ENCODE measurements at places on chromosomes 3 and 15.

DNA sequence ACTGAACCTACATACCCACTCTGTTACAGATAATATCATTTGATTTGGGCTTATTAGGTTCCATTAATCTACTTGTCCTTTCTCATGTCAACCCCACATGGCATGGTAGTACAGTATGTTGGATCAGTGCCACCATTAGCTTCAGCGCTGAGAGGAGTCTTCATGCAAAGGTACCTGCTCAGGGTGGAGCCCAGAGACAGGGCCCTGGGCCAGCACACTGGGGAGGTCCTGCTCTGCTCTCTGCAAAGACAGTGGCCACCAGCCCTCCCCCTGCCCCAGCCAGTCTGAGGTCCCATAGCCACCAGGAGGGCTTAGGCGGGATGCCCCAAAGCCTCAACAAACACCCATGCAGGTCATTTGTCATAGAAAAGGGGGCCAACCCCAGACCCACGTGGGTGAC, 71.0 kb downstream of the ATP10A start:
- DNase-seq, result no peak

- DNase-seq, result no peak
Observed at GRCh38 chr15:66212563-66212921, 41.0 kb downstream of the MEGF11 start.

GRCh38 chr15:90686435-90687218, 30.5 kb upstream of the BLM start:
- DNase-seq, result no peak

GRCh38 chr15:48186271-48186670, 5.2 kb upstream of the CTXN2 start:
- no peak for DNase-seq

GRCh38 chr15:83555383-83555782, 98.5 kb upstream of the ADAMTSL3 start:
- DNase-seq, result no peak

DNA sequence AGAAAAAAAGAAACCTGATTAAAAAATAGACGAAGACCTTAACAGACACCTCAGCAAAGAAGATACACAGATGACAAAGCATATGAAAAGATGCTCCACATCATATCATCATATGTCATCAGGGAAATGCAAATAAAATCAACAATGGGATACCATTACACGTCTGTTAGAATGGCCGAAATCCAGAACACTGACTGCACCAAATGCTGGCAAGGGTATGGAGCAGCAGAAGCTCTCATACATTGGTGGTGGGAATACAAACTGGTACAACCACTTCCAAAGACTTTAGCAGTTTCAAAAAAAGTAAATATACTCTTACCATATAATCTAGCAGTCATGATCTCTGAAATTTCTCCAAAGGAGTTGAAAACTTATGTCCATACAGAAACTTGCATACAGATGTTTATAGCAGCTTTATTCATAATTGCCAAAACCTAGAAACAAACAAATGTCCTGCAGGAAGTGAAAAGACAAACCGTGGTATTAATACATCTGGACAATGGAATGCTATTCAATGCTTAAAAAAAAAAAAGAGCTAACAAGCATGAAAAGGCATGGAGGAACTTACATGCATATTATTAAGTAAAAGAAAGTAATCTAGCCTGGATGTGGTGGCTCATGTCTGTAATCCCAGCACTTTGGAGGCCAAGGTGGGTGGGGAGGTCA, 107.4 kb downstream of the HES1 start:
- no peak for DNase-seq

- DNase-seq, result no peak
Observed at GRCh38 chr3:103873021-103873420, 1438.2 kb downstream of the ZPLD1 start.

GRCh38 chr15:80202641-80203360, 49.2 kb downstream of the CTXND1 start:
- no peak for DNase-seq

GRCh38 chr3:186339180-186339918, 22.7 kb downstream of the DGKG start:
- DNase-seq, result no peak

DNA sequence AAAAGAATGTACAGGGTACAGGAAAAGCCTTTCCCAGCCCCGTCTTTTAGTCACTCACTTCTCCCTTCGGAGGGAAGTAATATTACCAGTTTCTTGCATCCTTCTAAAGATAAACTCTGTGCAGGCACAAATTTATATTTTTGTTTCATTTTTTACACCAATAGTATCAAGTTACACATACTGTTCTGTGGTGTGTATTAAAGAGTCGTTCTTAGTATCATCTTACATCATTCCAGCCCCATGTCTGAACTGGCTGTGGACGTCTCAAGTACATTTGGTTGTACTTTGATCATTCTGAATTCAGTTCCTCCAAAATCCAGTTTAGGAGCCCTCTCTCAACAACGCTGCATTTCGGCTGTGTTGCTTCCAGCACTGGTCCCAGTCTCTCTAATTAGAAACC, 68.7 kb downstream of the LMLN start:
- no peak for DNase-seq

GRCh38 chr3:17772556-17772955, 30.1 kb upstream of the TBC1D5 start:
- DNase-seq, result no peak

DNA sequence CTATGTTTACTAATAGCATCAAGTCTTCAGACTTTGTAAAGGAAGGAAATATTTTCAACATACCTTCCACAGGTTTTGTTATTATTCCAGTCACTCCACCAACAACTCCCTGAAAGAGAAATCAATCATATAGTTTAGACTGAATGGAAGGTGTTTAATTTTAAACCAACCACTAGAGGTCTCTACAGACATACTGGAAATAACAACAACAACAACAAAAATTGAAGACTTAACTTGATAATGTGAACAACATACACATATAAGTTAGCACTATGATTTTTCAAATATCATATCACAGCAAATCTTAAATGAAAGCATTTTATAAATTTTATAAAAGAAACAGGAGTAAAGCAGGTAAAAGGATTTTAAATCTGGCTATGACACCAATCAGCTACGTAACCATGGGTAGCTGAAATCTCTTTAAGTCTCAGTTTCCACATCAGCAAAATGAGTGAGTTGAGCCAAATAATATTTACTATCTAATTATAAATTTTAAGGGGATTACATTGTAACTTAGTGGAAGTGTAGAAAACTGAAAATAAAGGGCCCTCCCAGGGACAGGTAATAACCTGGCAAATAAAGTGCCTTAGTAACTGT, 188.2 kb downstream of the VPS13C start:
- no peak for DNase-seq

GRCh38 chr3:69142090-69142489, 19.7 kb upstream of the LMOD3 start:
- DNase-seq, result no peak

GRCh38 chr15:60087561-60087960, 83.5 kb downstream of the FOXB1 start:
- no peak for DNase-seq

DNA sequence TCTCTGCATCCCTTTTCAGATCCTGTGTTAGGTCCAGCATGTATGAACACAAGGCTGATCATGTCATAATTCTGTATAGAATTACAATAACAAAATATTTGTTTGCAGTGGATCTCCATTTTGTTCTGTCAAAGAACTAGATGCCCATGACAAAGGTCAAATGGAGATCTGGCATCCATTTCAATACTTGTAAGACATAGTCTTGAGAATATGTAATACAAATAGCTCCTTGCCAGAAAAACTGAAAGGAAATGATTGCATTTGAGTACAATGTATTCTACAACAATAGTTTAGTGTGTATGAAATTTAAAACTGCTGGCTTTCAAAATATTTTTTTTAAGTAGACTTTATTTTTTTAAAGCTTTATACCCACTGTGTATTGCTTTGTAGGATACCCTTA, 101.1 kb downstream of the CMSS1 start:
- no peak for DNase-seq

GRCh38 chr3:179726075-179726699, 73.3 kb downstream of the USP13 start:
- no peak for DNase-seq

GRCh38 chr3:182562274-182562673, 231.0 kb upstream of the ATP11B start:
- DNase-seq, result no peak

GRCh38 chr15:45631776-45632175, 3.1 kb upstream of the SQOR start:
- no peak for DNase-seq

DNA sequence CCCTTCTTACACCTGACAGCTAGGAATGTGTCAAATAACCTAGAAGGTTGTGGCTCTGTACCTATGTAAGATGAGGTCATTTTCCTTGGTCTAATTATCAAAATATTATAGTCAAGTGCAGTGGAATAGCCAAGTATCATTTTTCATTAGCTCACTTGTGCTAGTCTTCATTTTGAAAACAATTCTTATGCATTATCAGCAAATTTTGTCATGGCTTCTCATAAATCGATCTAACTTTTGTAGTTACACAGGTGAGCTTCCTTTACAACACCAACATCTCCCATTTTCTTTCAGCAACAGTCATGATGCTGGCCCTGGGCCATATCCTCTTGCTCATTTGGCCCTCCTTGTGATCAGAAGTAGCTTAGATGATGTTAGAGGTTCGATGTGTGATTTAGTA, 10.3 kb downstream of the TXNRD3 start:
- DNase-seq, result no peak

DNA sequence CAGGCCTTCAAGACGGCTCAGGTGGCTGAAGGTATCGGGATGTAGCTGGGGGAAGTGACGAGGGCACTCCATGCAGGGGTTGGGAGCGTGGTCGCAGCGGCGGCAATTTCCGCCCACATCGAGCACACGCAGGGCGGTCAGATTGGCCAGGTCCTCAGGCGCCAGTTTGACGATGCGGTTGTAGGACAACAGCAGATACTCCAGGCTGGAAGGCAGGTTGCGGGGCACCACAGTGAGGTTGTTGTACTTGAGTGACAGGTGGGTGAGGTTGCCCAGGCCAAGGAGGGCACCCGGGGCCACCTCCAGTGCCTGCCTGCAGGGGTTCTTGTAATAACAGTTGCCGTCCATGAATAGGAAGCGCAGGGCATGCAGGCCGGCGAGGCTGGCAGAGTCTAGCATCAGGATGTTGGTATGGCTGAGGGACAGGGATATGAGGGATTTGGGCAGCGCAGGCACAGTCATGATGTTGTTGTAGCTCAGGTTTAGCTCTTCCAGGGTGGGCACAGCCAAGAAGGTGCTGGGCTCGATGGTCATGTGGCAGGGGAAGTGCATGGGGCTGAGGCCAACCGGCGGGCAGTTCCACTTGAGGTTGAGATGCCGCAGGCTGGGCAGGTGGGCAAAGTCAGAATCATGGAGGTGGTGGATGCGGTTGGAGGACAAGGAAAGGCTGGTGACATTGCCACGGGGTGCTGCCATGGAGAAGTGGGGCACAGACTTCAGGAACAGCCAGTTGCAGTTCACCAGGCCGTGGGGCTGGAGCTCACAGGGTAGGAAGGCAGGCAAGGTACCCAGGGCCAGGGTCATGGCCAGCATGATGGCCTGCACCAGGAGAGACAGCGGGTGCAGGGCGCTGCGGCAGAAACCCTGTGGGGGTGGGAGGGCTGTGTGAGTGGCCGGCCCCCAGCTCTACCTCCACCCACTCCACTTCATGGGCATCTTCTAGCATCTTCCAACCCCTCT, 1.7 kb downstream of the TLR9 start:
- no peak for DNase-seq

DNA sequence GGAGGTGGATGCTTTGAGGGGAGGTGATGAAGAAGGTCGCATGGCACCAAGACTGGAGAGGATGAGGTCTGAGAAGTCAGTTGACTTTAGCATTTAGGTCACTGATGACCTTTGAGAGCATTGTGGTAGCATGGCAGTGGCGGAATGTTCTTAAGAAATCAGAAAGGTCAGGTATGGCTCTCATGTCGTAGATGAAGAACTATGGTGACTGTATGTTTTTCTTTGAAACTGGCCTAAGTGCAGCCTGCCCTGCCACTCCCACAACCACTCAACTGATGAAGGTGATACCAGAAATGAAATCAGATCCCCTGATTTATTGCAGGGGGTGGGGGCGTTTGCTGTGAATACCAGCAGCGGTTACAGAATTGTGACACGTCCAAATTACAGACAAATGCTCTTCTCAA, 102.6 kb downstream of the ITPR1 start:
- no peak for DNase-seq

GRCh38 chr15:41115161-41115651, 874 bp downstream of the INO80 start:
- DNase-seq, result peak; percentile 8

DNA sequence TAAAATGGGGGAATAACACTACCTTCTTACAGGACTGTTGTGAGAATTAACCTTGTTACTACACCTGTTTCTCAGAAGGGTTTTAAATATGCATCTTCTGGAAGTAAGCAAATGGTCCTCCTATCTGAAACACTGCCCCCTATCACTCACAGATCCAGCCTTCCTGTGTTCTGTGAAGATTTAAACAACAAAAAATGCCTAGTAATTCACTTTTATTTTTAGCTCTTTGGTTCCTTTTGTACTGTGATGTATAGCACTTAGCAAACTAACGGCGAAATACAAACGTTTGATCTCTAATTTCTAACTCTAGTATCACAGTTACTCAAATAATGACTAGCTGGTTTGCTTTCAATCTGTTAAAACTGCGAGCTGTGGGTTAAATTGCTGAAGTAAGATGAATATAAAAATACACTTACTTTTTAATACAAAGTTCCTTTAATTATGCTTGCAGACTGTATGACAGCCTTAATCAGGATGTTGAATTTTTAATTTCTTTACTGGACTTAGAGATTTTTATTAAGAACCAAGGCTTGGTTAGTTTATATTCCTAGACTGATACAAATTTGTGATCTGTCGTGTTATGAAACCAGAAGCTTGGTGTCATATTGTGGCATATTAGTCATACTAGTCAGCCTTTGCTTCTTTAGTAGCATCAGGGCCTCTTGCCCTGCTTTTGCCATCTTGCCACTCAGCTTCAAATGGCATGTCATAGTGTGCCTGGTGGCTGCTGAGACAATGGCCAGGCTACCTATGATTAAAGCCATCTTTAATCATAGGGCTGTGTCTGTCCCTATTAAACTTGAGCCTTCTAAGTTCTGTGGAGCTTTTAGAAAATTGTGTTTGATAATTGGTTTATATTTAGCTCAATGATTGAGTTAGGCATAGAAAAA, 9.2 kb downstream of the EIF3J start:
- DNase-seq, result no peak

GRCh38 chr15:81530271-81530691, 156.3 kb upstream of the TMC3 start:
- no peak for DNase-seq

DNA sequence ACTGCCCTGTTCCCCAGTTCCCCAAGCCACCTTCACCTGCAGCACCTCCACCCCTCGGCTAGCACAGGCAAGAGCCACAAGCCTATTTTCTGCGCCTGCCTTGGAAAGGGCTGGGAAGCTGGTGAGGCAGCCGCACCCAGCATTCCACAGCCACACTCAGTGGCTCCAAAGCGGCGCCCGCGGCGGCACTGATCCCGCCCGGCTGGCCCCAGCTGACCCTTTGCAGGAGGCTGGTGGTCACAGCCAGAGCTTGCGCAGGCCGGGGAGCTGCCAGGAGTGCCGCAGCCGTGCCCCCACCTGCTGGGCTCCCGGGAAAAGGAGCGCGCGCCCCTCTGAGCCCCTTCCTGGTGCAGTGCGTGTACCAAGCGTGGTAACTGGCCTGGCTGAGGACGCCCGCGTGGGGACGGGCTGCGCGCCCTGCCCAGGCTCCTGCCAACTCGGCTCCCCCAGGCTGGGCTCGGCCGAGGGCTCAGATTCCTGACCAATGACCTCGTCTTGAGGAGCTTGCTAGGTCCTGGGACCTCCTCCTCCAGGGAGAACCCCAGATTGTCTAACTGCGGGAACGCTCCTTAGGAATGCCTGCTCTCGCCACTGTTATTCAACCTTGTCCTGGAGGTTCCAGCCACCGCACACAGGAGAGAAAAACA, 13.3 kb downstream of the GRAMD2A start:
- DNase-seq, result no peak

GRCh38 chr3:56966509-56966908, 94.0 kb upstream of the SPATA12 start:
- DNase-seq, result no peak
